ENCODE measurements at places on chromosomes 2 and 18.

GRCh38 chr2:53202063-53202462 lies 565.5 kb upstream of the CHAC2 start:
- no peak for DNase-seq

GRCh38 chr2:236706288-236706687 lies 136.7 kb downstream of the ACKR3 start:
- no peak for DNase-seq

DNA sequence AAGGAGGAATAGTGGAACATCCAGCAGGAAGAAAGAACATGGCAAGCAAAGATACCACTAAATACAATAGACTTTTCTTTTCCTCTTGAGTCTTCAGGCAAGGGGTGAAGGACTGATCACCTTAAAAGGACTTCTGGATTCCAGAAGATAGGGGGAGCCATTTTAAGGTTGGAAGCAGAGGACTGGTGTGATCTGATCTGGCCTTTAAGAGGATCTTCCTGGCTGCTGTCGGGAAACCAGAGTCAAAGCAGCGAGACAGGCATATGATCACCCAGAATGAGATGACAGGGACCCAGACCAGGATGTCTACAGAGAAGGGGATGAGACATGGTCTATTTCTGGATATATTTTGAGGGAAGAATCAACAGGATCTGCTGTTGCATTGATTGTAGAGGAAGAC lies 558.0 kb downstream of the STK39 start:
- no peak for DNase-seq

DNA sequence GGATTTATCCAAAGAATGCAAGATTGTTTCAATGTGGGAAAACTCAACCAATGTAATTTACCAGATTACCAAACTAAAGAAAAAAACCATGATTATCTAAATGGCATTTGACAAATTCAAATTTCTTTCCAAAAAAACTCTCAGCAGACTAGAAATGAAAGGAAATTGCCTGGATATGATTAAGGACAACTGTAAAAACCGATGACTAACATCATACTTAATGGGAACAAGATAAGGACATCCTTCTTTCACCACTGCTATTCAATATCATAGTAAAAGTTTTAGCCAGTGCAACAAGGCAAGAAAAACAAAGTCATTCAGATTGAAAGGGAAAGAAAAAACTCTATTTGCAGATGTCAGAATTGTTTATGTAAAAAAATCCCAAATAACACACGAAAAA lies 4.4 kb upstream of the CCDC150 start:
- DNase-seq, result no peak

GRCh38 chr18:59631583-59632181 lies 65.5 kb downstream of the CCBE1 start:
- no peak for DNase-seq

All from T-cell (primary cell).